ENCODE measurements at places on chromosomes 4 and X.

DNA sequence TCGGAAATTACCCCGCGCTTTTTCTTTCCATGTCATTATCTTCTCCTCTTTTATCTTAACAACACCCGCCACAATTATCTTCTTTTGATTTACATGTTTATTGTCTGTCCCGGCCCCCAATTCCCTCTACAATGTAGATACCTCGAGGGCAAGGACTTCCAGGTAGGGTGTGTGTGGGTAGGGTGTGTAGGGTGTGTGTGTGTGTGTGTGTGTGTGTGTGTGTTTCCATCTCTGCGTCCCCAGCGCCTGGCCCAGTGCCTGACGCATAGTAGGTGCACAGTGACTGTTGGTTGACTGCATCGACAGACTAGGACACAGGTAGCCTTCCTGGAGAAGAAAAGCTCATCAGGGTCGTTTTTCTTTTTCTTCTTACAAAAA is 103.1 kb downstream of the UCHL1 start:
- DNase-seq = no peak

DNA sequence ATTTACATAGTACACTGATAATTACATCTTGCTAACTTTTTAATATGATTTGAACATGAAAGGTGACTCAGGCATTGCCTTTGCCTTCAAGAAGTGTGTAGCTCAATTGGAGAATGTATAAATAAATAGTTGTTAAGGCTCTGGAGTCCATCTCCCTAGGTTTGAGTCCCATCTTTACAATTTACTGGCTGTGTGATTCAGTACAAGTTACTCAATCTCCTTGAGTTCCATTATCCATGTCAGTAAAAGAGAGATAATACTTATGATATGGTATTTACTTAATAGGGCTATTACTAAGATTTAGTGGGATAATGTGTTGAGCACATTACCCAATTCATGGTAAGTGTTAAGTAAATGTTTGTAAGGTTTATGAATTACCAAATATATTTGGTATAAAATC is 1.9 kb upstream of the FGG start:
- no peak for DNase-seq

DNA sequence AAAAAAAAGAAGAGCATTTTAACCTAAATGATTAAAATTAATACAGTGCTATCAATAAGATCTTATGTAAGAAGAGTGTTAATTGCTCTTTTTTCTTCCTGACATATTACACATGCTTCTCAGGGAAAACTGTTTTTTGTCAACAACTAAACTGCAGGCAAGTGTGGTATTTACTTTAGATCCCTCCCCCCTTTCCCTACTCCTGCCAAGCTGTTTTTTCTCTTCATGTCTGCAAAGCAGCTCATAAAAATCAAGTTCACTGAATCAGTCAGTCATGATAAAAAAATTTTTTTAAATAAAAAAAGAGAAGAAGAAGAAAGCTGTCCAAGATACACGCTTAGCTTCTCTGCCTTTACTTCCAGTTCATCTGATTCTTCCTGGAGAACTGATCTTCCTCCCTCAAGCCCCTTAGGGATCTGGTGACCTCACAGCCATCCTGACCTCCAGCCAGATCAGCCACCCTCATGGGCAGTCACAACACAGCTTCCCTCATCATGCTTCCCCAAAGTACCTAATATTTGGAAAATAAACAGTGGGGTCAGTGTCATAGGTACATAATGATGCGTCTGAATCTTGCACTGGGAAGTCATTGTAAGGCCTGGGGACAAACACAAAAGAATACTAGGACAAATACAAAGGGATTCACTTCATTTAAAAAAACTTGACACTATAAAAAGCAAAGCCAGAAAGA is 87.0 kb downstream of the ZNF827 start:
- no peak for DNase-seq

- DNase-seq = no peak
Observed at GRCh38 chrX:68842781-68843581, 14.2 kb downstream of the EFNB1 start.

DNA sequence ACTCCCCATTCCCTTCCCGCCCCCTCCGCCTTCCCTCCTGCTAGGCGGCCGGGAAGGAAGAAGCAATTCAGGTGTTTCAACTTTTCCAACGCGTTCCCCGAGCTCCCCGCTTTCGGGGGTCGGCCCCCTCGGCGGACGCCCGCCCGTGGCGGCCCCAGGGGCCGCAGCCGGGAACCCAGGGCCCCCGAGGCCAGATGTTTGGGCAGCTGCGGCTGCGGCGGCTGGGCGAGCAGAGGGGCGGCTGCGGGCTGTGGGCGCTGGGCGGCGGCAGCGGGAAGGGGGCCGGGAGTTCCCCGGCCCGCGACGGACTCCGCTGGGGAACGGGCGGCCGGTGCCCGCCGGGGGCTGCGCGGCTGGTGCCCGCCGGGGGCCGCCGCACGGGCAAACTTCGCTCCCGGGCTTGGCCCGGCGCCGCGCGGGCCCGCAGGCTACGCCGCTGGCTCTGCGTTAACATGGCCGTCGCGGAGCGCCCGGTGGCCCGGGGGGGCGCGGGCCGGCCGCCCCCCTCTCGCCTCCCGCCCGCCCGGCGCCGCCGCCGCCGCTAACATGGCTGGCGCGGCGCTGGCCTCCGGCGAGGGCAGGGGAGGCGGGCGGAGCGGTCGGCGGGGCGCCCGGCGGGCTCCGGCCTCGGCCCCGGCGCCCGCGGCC is 510 bp downstream of the HMGB3 start:
- DNase-seq = no peak

DNA sequence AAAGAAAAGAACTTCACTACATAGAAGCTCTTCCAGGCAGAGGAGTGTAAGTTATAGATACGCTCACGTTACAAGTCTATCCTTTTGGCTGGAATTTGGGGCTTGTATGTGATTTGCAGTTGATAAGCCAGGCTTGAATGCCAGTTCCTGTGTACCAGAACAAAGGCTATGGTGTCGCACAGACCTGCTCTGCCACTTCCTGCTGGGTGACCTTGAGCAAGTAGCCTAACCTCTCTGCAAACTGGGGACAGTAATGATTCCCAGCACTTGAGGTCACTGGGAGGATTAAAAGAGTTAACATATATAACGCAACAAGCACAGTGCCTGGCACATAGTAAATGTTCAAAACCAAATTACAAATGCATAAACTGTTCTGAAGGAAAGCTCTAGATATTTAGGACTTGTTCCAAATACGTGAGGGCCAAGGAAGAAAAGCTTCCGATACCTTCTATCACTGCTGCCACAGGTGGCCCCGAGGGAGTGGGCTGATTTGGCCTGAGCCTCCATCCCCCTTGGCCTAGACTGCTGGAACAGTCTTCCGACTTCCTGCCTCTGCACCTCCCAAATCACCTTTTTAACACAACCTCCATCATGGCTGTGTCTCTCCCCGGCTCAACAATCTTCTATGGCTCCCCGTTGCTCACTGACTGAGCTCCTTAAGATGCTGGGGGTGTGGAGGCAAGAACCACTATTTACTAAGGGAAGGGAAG is 1.3 kb upstream of the SOWAHD start:
- DNase-seq = no peak

DNA sequence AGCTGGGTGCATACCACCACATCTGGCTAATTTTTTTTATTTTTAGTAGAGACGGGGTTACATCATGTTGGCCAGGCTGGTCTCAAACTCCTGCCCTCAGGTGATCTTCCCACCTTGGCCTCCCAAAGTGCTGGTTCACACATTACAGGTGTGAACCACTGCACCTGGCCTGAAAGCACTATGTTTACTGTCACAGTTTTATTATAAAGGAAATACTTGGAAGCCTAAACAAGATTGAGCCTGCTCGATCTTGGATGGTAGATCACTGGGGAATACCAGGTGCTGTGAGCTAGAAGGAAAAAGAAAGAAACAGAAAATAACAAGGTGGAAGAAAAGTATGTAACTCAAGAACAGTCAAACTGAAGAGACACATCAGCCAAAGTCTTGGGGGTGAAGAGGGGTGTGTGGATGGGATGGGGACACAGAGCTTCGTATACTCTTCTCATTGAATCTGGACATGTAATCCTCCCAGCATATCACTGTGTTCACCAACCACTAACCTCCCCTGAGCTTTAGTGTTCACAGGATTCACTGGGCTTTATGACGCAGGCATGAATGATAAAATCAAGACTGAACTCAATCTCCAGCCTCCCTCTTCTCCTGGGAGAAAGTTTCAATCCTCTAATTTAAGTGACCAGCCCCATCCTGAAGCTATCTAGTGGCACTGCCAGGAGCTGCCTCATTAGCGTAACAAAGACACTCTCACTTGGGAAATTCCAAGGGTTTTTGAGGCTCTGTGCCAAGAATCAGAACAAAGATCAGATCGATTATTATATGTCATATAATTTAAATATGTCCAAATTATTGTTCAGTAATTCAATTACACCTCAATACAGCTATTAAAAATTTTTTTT is 40.9 kb downstream of the PDS5A start:
- no peak for DNase-seq

DNA sequence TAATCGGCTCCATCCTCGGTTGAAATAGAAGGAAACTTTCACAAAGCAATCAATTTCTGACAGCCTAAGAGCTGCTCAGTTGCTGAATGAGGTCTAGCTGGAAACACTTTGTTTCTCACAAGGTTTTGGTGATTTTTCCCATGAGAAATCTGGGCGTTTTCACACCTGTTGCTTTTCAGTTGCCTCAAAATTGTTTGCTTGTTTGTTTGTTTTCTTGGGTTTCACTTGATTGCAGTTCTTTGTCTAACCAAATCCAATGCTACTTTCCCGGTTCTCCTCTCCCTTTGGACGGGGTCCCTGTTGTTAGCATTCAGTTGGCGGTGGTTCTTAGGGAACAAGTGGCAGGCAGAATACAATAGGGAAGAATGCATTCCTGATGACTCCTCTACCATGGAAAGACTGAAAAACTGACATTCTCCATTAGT is 135.5 kb downstream of the PALLD start:
- DNase-seq = no peak

DNA sequence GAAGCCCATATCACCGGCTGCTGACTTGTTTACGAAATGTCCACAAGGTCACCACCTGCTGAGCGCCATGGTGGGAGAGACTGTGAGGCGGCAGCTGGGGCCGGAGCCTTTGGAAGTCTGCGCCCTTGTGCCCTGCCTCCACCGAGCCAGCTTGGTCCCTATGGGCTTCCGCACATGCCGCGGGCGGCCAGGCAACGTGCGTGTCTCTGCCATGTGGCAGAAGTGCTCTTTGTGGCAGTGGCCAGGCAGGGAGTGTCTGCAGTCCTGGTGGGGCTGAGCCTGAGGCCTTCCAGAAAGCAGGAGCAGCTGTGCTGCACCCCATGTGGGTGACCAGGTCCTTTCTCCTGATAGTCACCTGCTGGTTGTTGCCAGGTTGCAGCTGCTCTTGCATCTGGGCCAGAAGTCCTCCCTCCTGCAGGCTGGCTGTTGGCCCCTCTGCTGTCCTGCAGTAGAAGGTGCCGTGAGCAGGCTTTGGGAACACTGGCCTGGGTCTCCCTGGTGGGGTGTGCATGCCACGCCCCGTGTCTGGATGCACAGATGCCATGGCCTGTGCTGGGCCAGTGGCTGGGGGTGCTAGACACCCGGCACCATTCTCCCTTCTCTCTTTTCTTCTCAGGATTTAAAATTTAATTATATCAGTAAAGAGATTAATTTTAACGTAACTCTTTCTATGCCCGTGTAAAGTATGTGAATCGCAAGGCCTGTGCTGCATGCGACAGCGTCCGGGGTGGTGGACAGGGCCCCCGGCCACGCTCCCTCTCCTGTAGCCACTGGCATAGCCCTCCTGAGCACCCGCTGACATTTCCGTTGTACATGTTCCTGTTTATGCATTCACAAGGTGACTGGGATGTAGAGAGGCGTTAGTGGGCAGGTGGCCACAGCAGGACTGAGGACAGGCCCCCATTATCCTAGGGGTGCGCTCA is 8.7 kb upstream of the MSANTD1 start:
- no peak for DNase-seq

- DNase-seq = no peak
Observed at GRCh38 chrX:119726900-119727555, 31.4 kb upstream of the SOWAHD start.

DNA sequence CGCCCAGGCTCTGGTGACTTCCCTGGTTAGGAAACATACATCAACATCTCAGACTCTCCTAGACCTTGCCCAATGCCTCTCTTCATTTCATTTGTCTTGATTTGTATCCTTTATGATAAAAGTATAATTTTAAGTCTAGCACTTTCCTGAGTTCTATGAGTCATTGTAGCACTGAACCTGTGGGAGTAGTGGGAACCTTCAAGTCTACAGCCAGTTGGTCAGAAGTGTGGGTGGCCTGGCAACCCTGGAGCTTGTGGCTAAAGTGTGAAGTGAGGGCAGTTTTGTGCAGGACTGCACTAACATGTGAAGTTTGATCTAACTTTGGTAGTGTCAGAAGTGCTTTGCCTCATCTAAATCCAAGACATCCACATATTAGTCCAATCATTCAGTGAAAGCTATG is 259.3 kb upstream of the IGFBP7 start:
- no peak for DNase-seq

DNA sequence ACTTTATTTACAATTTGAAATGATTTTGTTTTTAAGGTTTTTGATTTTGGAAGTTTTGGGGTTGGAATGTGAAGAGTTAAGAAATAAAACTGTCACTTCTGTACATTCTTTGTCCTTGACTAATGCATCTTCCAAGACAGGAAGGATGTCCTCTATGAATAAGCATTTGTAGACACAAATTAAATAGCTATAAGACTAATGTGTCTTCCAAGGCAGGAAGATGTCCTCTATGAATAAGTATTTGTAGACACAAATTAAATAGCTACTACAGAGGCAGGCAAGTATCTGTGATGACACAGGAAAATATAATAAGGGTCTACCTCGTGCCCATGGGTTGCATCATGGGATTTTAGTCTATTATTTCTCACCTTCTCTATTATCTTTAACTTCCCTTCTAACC is 14.5 kb downstream of the PRSS48 start:
- DNase-seq = no peak

DNA sequence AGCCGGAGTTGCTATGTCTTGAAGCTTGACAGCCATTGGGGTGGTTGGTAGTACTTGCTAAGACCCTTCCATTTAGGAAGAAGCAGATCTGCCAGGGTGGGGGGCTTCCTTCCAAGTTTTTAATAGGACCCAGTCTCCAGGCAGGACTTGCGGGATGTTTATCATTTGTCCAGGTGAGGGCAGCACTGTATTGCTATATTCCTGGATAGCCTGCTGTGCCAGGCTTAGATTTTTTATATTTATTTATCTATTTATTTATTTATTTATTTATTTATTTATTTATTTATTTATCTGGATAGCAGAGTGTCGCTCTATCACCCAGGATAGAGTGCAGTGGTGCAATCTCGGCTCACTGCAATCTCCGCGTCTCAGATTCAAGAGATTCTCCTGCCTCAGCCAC is 87.4 kb upstream of the CT45A1 start:
- no peak for DNase-seq

All from thoracic aorta (tissue), 2 donors.